NCI-H460 (cell line): ENCODE measurements at places on chromosomes 2 and 18.

DNA sequence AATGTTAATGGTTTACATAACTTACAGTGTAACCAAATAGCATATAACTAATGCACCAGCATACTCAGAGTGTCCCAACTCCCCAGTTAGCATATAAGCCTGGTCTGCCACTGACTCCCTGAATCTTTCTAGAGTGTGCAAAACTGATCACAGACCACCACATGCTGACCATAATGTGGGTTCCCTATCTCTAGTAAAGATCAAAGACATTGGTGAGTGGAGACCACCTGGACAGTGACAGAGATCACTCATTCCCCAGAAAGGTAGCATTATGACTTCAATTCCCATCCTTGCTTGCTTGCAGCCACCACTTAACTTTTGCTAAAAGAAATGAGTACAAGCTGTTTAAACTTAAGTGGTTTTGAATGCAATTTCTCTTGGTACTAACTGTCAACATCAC is 39.0 kb downstream of the KANSL1L start:
- no peak for DNase-seq

DNA sequence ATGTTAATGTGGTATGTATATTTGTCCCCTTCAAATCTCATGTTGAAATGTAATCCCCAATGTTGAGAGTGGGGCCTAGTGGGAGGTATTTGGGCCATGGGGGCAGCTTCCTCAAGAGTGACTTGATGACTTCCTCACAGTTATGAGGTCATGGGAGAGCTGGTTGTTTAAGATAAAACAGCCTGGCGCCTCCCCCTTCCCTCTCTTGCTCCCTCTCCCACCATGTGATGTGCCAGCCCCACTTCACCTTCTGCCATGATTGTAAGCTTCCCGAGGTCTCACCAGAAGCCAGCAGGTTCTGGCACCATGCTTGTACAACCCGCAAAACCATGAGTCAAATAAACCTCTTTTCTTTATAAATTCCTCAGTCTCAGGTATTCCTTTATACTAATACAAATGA is 258.3 kb upstream of the POU3F3 start:
- DNase-seq, result no peak

DNA sequence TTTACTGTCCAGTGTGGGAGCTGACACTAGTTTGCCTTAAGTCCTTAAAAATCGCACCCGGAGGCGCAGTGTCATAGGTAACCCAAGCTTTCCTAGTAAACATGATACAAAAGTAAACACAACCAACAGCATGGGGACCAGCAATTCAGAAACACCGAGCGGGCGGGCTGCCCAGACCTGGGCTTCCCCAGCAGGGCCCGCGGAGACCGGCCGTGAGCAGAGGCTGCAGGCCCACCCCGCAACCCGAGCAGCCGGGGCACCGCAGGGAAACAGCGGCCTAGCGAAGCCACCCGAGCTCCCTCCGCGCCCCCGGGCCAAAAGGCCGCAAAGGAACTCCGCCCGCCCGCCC is 296 bp downstream of the TTC21B start:
- DNase-seq, result no peak

DNA sequence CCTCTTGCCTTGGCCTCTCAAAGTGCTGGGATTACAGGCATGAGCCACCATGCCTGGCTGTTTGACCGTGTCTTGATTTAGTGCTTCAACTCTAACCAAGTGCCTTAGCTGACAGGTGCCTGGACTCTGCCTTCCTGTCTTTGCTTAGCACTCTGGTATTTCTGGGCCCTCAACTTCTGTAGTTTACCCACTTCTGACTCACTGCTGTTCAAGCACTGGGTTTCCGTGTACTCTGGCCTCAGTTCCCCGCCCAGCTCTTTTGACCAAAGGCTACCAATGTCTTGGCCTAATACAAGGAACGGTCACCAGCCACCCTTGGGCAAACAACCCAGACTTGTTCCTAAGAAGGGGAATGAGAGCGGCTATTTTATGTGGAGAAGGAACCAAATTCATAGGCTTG is 35.7 kb upstream of the CABLES1 start:
- DNase-seq, result no peak

GRCh38 chr2:86314125-86314524 is 23.3 kb downstream of the REEP1 start:
- no peak for DNase-seq

DNA sequence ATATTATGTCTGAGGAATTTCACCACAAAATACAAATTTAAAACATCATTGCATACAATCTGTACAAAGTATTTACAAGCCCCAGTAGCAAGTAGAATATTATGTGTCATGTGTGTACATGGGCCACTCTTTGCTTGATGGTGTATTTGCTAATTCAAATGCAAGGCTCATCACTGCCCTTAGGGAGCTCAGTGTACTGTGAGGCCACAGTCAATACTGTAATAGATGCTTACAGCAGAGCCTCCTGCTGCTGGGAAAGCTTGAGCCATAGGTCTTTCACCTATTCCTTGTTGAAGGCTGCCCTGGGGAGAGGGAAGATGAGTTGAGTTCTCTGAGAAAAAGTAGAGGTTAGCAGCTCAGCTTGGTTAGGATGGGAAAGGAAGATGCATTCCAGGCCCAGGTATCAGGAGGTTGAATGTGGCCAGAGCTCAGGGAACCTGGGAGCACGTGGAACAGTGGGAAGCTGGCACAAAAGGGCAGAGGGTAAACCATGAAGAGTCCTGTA is 189.6 kb downstream of the LRP1B start:
- DNase-seq, result no peak

GRCh38 chr2:239042551-239043320 is 194.9 kb downstream of the TWIST2 start:
- DNase-seq, result no peak

DNA sequence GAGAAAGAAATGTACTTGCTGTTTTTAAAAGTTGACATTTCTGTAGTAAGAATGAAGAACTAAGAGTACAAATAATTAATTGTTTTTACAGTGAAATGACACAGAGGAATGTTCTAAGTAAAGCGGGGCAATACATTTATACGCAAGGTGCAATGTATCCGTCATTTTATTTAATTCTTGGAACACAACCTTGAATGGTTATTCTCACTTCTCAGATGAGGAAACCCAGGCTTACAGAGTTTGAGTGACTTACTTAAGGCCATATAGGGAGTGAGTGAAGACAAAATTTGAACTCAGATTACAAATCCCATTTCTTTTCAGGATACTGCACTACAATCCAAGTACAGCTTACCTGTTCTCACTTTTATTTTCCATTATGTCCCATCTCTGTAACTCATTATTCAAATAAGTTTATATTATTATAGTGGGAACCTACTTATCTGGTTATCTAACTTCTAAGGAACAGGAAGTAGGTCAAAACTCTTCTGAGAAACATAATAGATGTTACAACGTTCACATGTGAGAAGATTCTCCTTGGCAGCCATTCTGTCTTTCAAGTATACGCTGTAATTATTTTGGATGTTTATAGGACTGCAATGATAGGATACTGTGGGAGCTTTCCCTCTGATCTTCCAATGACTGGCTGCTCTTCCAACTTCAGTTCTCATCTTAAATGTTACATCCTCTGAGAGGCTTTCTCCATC is 12.3 kb upstream of the STK17B start:
- DNase-seq, result no peak

- DNase-seq, result no peak
These were observed 29.5 kb upstream of the NFU1 start for GRCh38 chr2:69466728-69467127.

- no peak for DNase-seq
These were observed 208.4 kb downstream of the SETBP1 start for GRCh38 chr18:44889111-44889510.

DNA sequence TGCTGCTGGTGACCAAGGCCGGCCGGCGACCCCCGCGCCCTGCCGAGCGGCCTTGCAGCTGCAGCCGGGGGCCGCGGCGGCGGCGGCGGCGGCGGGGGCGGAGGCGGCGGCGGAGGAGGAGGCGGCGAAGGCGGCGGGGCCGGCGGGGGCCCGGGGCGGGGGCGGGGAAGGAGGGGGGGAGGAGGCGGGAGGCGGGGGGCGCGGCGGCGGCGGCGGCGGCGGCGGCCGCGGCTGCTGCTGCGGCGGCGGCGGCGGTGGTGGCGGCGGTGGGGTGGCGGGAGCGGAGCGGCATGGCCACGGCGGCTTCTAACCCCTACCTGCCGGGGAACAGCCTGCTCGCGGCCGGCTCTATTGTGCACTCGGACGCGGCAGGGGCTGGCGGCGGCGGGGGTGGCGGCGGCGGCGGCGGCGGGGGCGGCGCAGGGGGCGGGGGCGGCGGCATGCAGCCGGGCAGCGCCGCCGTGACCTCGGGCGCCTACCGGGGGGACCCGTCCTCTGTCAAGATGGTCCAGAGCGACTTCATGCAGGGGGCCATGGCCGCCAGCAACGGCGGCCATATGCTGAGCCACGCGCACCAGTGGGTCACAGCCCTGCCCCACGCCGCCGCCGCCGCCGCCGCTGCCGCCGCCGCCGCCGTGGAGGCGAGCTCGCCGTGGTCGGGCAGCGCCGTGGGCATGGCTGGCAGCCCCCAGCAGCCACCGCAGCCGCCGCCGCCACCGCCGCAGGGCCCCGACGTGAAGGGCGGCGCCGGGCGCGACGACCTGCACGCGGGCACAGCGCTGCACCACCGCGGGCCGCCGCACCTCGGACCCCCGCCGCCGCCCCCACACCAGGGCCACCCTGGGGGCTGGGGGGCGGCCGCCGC is 1.5 kb downstream of the POU3F3 start:
- DNase-seq, result no peak

- no peak for DNase-seq
These were observed 60.6 kb downstream of the ITGA4 start for GRCh38 chr2:181517685-181518301.

- no peak for DNase-seq
These were observed 44.7 kb upstream of the VPS54 start for GRCh38 chr2:64063924-64064331.

GRCh38 chr2:170905864-170906263 is 23.2 kb upstream of the GORASP2 start:
- no peak for DNase-seq

DNA sequence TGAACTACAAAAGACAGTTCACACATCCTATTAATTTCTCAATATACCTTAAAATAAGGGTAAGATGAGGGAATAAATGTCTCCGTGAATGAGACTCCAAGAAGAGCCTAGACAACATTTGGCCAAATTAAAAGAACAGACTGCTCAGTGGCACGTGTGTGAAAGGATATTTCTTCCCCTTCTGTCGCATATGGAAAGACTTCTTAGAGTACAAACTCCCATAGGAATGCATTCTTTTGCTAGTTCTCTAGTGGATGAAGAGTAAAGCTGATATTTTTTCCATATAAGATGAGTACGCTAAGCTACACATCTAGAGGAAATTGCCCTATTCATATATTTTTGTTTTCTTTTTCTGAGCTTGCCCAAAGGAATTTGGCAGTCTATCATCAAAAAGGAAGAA is 710.0 kb upstream of the ID2 start:
- DNase-seq, result no peak

DNA sequence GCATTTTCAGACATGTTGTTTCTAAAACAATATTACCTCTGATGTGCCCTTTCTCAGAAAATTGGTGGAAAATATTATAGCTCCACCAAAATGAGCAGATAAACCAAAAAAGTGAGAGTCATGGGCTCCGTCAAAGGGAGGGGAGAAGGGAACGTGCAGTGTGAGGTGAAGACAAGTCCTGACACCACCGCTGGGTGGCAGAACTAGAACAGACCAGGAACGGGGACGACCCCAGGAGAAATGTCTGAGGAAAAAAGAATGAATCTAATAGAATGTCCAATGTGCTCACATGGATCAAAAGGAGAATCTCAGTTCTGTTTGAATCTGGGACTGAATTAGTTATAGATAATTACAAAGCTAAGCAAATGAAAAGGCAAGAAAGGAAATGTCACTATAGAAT is 22.6 kb upstream of the BCL2 start:
- DNase-seq, result no peak

- no peak for DNase-seq
These were observed 140.6 kb downstream of the FAM124B start for GRCh38 chr2:224261326-224261725.

DNA sequence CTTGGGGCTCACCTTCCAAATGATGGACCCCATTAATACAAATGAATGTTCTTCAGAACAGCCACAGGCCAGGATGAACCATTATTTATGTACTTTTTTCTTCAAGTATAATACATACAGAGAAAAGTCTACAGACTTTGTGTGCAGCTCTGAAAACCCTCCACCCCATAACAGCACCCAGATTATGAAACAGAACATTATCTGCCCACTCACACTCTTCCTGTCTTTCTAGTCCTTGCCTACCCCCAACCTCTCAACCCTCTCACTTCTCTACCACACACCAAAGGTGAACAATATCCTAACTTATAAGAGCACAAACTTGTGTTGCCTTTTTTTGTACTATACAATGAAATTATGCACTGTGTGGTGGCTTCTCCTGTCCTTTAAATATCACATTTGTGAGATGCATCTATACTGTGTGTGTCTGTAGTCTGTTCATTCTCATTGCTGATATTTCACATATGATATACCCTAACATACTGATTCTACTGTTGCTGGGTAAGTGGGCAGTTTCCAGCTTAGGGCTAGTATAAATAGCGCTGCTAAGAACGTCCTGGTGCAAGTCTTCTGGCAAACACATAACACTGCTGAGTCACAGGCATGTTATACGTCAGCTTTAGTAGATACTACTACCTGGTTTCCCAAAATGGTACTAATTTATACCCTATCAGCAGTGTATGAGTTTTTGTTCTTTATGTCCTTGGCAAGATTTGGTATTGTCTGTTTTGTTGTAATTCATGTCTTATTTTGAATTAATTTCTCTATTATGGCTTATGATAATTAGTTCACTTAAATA is 1.0 kb upstream of the NPHP1 start:
- DNase-seq, result peak; percentile 12

DNA sequence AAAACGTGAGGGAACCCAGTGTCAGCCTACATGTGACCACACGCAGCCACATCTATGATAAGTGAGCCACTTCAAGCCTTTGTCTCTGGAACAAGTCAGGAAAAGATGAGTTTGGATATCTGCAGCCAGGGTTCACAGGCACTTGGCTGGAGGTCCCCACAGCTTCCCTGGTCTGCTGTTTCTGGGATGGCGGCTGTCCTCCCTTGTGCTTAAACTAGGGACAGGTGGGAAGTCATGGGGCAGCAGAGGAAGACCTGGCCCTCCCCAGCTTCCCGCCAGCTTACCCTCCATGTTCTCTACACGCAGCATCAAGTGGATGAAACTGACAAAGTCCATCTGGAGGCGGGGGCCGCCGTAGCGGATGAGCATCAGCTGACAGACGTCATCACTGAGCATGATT is 38.5 kb upstream of the GALNT14 start:
- DNase-seq, result no peak

GRCh38 chr18:34660572-34660971 is 49.5 kb upstream of the DTNA start:
- DNase-seq, result no peak
